NCI-H1105 (cell line): ENCODE measurements at places on chromosomes 6 and 20.

- DNase-seq = no peak
Observed at GRCh38 chr6:85747666-85748065, 105.0 kb upstream of the SYNCRIP start.

- peak; percentile 58 for DNase-seq
Observed at GRCh38 chr20:46970937-46971630, 76.4 kb downstream of the EYA2 start.

GRCh38 chr6:53484476-53485280 lies 60.2 kb downstream of the GCLC start:
- DNase-seq = peak; percentile 37

GRCh38 chr6:80832337-80832736 lies 725.9 kb downstream of the BCKDHB start:
- no peak for DNase-seq

GRCh38 chr20:47557791-47558190 lies 56.1 kb downstream of the NCOA3 start:
- no peak for DNase-seq

DNA sequence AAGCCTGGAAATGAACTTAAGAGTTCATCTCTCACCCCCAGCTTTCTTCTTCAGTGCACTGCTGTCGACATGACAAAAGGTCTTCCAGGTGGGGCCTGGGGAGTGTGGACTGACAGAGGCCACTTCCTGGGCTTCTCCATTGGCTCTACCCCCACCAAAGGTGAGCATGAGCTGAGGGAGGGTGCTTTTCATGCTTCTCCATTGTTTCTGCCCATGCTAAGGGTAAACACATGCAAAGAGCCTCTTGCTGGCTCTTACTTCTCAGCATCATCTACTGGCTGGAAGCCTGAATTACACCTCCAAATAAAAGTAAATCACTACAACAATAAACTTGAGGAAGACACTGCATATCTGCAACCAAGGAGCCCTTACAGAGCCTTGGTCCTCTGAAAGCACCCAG lies 227.2 kb downstream of the EPM2A start:
- no peak for DNase-seq

DNA sequence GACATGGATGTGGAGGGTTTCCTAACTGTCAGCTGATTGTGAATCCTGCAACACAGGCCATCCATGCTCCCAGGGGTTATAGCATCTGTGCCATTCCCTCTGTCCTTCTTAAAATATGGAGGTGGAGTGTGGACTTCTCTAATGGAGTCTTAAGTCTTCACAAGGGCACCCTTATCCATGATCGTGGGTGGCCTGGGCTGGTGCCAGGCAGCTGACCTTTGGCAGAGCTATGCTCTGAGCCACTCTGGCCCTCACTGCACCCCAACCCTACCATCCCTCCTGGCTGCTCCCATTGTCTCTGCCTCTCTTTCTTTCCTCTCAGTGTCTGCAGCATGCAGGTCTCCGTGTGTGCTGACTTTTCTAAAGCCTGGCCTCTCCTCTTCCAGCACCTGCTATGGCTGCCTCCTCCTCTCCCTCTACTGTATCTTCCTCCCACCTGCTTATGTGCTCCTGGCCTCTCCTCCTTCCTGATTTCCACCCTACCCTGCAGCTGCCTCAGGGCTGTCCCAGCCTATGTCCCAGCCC lies 11.2 kb upstream of the PCMTD2 start:
- DNase-seq = no peak

- DNase-seq = peak; percentile 98
Observed at GRCh38 chr6:158475344-158476302, 84.3 kb upstream of the TMEM181 start.

DNA sequence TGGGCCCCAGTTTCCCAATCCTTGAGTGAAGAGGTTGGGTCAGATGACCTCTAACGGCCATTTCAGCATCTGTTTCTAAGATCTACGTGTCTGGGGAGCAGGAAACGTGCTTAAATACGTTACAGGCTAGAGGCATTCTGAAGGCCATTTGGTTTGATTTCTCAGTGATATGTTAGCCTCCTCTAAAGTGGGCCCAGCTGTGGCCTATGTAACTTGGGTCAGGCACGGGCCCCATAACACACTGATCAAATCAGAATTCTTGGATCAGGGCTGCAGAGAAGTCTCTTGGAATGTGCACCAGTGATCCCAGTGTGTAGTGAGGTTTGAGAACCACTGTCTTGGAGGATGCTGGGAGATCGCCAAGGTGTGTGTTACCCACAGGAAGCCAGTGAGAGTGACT lies 36.1 kb upstream of the TGM3 start:
- DNase-seq = no peak

DNA sequence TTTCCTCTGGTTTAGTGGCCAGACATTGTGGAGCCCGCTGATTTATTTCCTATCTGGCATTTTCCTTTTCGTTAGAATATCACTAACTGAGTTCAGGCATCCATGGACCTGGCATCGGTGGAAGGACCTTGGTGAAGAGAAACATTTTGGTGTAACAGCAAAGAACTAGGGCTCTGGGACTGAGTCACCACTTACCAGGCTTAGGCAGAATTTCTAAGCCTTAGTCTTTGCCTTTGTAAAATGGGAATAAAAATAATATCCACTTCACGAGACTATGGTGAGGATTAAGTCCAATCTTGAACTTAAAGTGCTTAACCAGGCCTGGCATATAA lies 42.0 kb upstream of the ENPP1 start:
- DNase-seq = no peak

GRCh38 chr6:65988006-65988405 lies 281.0 kb upstream of the EYS start:
- DNase-seq = no peak

DNA sequence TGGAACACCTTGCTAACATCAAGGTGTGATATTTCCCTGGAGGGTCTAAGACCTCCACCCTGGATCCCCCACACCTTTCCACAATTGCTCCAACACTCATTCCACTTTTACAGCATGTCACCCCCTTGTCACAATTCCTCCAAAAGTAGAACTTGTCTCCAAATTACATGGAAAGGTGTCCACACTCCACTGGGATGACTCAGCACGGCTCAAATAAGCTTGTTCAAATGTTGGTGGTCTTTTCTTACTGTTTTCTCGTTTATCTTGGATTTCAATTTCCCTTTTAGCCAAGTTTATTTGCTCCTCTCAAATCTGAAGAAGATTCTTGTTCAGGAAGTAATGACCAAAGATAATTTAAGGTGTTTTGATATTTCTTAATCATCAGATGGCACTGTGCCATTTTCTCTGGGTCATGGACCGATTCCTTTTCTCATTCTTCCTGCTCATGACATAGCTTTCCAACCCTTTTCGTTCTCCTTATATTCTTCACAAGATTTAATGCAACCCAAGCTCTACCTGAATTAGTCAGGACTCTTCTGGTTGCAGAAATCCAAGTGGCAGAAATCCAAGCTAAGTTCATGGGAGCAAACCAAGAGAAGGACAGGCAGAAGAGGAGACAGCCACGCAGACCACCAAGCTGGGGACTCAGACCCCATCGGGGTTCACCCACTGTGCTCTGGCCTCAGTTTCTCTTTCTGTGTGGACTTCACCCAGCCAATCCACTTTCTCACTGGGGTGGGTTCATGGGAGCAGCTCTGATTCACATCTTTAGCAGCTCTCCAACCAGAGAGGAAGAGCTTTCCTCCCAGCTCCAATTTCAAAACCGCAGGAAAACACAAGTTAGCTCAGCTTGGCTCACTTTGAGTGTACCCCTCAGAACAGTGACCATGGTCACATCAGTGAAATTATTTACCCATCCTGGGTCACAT lies 110.5 kb upstream of the CDYL start:
- no peak for DNase-seq

GRCh38 chr20:43700627-43701026 lies 26.2 kb downstream of the GTSF1L start:
- DNase-seq = no peak

GRCh38 chr6:34511915-34512737 lies 44.0 kb downstream of the SPDEF start:
- DNase-seq = no peak

- DNase-seq = peak; percentile 64
Observed at GRCh38 chr20:63089051-63089907, 82.5 kb upstream of the BHLHE23 start.

GRCh38 chr6:43772681-43773049 lies 2.7 kb downstream of the VEGFA start:
- no peak for DNase-seq

- DNase-seq = no peak
Observed at GRCh38 chr6:34235307-34236130, 1.2 kb upstream of the HMGA1 start.

GRCh38 chr6:17258749-17259148 lies 22.4 kb upstream of the RBM24 start:
- peak; percentile 15 for DNase-seq

- no peak for DNase-seq
Observed at GRCh38 chr6:33610067-33610466, 11.1 kb upstream of the ITPR3 start.

DNA sequence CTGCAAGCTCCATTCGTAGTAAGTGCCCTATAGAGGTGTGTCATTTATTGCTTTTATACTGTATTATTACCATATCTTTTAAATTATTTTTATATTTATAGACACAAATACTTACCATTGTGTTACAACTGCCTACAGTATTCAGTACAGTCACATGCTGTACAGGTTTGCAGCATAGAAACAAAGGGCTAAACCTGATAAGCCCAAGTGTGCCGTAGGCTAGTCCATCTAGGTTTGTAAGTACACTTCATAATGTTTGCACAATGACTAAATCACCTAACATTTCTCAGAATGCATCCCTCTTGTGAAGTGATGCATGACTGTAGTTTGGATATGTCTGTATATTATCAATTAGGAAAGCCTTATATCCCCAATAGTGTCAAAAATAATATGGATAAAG lies 122.8 kb downstream of the CLVS2 start:
- no peak for DNase-seq

GRCh38 chr6:22825210-22825609 lies 255.8 kb downstream of the HDGFL1 start:
- no peak for DNase-seq
